Ammon's horn (tissue), 1 donor: ENCODE measurements at places on chromosomes 13 and 19.

DNA sequence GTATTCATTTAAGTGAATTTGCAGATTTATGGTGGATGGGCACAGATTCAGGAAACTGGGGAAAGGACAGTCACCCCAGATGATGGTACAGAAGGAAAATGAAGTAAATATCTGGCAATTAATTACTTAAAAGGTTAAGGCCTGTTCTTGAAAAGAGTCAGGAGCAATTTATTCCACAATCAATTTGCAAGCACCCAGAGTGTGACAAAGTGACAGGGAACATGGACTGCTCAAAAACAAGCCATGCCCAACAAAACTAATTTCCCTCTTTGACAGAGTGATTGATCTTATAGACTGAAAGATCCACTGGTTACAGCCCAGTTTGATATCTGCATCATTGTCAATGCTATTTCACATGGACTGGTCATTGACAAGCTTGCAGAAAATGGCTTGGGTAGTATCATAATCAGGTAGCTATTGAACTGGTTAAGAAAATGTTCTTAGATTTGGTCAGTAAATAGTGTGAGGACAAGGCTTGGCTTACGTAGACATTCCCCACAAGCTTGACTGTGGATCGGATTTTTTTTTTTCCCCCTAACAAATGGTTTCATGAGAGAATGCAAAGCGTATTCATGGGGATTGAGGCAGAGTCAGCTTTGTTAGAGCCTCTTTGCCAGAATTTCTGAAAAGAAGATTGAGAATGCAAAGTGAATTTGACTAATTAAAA, 584.6 kb downstream of the GPC6 start:
- no peak for DNase-seq

DNA sequence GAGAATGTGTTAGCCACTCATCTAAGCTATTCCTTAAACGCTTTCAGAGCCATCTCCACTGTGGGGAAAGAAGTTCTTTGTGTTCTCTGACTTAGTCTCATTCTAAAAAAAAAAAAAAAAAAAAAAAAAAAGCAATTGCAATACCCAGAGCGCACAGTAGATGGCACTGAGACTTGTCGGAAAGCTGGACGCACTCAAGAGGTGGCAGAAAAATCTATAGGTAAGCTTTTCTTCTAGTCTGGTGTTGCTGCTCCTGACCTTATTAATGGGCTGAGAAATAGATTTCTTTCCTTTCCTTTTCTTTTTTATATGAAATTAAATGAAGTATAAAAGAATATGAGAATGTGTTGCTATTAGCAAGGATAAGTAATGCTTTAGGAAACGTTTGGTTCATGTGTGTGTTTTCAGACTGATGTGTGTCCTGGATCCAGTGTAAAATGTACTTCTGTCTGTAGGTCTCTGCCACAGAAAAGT, 4.7 kb upstream of the GJB2 start:
- peak; percentile 34 for DNase-seq

DNA sequence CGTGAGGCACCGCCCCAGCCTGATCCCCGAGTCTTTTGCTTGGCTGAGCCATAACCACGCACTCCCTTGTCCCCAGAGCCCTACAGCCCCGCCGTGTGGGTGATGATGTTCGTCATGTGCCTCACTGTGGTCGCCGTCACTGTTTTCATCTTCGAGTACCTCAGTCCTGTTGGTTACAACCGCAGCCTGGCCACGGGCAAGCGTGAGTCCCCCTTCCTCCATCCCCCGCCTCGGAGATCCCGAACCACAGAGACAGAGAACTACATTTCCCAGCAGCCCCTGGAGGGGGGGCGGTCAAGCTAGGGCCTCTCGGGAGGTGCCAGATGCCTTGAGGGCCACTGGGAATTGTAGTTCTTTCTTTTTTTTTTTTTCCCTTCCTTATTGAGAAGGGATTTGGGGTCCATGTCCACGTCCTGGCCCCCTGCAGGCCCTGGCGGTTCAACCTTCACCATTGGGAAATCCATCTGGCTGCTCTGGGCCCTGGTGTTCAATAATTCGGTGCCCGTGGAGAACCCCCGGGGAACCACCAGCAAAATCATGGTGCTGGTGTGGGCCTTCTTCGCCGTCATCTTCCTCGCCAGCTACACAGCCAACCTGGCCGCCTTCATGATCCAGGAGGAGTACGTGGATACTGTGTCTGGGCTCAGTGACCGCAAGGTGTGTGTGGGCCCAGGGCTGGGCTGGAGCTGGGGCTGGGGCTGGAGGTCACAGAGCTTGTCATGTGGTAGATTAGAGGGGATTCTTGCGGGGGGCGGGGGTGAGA, 25.9 kb downstream of the GRIN2D start:
- DNase-seq: peak; percentile 48

DNA sequence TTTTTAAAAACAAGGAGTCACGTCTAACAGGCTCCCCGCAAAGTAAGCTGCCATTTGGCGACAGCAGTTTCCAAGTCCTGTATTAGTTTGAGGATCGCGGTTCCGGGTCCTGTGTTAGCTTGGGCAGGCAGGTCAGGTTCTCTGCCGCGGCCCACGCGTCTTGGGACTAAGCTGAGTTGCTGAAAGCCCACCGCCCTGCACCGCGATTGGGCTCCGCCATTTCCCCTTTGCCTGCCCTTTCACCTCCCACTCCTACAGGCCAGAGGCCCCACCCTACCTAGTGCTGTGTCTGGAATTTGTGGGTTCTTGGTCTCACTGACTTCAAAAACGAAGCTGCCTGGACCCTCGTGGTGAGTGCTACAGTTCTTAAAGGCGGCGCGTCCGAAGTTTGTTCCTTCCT, 6.8 kb downstream of the PARP4 start:
- DNase-seq: no peak

DNA sequence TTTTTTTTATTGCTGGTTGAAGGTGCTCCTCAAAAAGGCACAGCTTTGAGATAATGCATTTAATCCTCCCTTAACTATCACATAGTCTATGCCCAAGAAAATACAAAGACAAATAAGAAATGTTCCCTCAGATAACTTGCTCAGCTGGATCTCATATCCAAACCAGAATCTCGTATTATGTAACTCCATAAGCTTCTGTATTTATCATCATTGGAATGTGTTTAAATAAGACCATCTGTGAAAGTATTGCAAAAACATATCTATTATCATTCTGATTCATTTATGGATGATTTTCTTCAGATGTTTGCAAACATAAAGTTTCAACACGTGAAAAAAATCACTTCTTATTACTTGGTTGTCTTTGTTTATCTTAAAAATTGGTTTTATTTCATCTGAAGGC, 190.9 kb downstream of the IRS2 start:
- no peak for DNase-seq

DNA sequence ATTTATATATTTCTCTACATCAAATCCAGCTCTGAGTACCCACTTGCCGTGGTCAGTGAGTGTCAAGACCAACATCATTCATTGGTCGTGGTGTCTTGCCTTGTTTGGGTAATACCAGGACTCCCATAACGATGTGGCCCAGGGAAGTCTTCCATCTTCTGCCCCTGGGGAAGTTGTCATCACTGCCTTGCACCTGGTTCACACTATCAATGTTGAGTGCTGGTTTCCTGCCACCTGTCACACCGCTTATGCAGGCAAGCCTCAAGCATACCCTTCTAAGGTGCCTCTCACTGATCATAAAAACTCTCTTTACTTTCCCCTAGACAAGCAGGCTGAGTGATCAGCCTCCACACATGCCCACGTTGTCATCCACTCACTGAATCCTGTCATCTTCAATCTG, 382.4 kb downstream of the KCTD12 start:
- DNase-seq: no peak

DNA sequence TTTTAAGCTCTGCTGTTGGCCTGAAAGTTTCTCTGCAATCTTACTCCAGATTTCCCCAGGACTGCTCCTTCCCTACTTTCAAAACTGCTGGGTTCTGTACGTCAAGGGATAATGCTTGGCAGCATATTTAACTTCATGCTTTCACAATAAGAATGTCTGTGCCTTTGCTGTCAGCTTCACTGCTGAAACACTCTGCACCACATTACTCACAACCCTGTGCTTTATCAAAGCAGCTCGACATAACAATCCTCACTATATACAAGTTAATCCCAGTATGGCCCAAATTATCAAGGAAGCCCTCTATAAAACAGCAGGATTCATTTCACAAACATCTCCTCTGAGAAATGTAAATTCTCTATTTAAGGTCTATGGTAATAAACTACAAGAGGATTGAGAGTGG, 17.5 kb downstream of the LATS2 start:
- DNase-seq: no peak

GRCh38 chr19:16957151-16957701, 68.4 kb downstream of the F2RL3 start:
- DNase-seq: no peak

DNA sequence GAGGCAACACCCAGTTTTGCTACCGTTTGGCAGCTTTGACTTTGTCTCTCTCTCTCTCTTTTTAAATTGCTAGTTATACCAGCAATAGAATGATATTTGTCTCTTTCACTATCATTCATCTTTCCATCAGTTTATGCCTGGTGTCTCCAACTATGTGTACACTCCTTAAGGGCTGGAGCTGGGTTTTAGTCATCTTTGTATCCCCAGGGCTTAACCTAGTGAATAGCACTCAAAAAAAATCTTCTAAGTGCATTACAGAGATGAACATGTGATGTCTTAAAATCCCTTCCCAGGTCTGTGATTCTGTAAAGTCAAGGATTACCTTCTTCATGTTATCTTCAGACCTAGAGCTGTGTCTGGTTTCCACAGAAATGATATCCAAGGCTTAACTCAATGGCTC, 7.8 kb upstream of the UBL3 start:
- no peak for DNase-seq

DNA sequence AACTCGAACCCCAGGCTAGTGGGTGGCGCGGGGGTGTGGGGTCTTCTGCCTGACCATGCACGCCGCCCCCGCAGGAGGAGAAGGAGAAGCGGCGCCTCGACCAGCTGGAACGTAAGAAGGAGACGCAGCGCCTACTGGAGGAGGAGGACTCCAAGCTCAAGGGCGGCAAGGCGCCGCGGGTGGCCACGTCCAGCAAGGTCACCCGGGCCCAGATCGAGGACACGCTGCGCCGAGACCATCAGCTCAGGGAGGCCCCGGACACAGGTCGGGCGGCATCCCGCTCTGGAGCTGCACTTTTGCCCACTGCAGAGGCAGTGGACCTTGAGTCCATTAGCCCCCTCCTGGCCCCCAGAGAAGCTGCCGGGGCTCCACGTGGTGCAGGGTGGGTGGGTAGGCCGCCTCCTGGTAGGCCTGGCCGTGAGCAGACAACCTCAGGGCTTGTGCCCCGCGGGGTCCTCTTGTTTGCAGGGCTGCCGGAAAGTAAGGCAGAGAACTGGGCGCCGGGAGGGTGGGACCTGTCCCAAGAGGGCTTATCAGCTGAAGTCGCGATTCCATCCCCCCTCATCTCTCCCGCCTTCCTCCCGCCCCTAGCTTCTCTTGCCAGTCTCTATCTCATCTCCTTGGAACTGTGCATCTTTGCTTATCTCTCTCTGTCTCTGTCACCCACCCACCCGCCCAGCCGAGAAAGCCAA, 9.9 kb downstream of the CCDC124 start:
- no peak for DNase-seq

DNA sequence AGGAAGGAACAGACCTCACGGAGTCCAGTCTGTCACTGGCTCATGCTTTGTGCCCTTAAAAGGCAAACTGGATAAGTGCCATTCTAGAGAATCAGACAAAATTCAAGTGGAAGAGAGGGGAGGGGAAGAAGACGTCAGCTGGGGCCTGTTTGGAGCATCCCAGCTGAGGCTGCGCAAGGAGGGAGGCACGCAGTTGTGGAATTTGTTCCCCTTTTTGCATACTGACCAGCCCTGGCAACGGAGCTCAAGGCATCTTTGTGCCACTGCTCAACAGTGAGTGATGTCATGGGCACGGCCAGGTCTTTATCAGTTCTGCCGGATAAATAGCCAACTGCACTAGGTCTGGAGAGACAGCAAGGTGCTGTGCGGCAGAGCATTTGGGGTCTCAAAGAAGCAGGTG, at the start of gene GPR42:
TSS of gene GPR42 (plus strand) at position 347 of the 400 bp plus-strand sequence. CDS start 292 bp downstream, outside the sequence.
- no peak for DNase-seq

GRCh38 chr13:39016087-39016486, 21.8 kb downstream of the PROSER1 start:
- peak; percentile 27 for DNase-seq

GRCh38 chr13:27783111-27783510, 9.2 kb upstream of the GSX1 start:
- peak; percentile 38 for DNase-seq

DNA sequence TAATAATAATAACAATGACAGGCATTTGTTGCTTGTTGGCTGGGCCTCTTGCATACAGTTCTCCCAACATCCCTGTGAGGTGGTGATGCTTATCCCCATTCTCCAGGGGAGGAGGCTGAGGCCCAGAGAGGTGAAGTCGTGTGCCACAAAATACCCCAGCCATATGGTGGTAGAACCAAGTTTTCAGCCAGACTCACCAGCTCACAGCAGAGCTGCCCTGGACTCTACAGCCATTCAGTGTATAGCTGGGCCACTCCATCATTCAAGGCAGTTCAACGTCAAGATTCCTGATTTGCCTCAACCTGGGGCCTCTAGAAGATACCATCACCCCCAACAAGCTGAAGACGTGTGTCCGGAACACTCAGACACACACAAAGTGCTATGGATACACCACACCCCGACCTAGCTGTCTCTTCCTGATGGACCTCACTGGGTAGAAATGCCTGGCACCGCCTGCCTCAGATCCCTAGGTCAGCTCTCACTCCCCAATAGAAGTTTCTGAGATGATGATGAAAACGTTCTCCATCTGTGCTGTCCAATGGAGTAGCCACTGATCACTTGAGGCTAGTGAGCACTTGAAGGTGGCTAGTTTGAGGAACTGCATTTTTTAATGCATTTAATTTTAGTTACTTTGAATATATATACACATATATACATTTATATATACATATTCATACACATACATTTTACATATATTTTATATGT, 4.3 kb upstream of the CEACAM19 start:
- no peak for DNase-seq

DNA sequence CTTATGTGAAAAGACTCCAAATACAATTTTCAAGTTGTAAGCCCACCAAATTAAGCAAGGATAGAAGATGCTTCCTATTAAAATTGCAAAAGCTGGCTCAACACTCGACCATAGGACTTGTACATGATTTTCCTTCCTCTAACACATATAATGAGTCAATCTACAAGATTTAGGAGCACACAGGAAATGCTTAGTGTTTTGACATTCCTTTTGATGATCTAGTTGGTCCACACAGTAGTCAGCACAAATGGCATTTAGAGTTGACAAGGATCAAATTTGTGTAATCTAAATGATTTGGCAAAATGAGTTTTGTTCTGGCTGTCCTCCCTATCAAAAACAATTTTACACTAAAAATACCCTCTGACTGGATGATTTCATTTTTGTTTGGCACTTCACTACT, 340.2 kb downstream of the DIAPH3 start:
- peak; percentile 1 for DNase-seq

DNA sequence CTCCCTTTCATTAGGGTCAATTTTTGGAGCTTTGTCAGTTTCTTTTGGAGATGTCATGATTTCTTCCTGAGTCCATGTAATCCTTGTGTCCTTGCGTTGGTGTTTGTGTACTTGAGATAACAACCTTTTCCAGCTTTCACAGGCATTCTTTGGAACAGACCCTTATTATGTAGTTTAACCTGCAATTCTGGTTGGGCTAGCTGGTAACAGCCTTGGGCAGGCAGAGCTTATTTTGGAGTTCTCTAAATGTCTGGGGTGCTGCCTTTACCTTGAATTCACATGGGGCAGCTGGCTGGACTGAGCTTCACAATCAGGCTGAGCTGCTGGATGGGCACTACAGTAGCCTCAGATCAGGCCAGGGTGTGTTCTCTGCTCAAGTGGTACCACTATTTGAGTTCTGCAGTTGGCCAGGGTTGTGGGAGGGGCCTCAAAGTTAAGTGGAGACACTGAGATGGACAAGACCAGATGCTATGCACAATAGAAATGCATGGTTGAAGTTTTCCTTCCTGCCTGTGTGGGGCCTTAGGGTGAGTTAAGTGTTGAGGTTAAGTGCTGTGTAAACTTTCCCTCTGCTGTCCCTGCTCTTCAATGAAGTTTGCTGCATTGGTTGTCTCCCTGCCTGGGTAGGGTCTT, 277.3 kb downstream of the ATP8A2 start:
- no peak for DNase-seq
